ENCODE measurements at places on chromosomes 12 and 14. TPM values are rescaled to one million over a fixed set of nuclear protein-coding genes. Genes with fewer than 3 reads are reported as not detected.
A peak's percentile ranks its signal among the peaks of the same experiment; 100 is the strongest.

The AKAP3 gene
- 0.54 TPM for total RNA-seq

The ANO2 gene
- total RNA-seq, result not detected

The ACSM4 gene
- not detected for total RNA-seq

The PLXNC1 gene
- total RNA-seq, result 2.4 TPM

DNA sequence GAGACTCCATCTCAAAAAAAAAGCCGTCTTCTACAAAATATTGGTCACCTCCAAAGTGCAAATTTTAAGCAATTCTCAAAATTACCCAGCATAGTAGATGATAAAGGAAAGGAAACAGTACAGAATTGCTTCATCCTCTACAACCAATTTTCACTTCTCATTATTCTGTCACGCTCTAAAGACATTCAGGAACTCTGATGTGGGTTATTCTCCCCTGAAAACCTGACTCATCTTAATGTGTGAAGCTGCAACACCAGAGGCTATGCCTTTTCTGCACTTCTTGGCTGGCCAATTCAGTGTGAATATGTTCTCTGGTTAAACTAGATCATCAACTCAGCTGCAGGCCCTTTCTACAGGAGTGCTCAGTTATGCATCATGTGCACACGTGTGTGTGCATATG is 11.0 kb downstream of the PTGER2 start:
- peak; percentile 83 for DNase-seq

DNA sequence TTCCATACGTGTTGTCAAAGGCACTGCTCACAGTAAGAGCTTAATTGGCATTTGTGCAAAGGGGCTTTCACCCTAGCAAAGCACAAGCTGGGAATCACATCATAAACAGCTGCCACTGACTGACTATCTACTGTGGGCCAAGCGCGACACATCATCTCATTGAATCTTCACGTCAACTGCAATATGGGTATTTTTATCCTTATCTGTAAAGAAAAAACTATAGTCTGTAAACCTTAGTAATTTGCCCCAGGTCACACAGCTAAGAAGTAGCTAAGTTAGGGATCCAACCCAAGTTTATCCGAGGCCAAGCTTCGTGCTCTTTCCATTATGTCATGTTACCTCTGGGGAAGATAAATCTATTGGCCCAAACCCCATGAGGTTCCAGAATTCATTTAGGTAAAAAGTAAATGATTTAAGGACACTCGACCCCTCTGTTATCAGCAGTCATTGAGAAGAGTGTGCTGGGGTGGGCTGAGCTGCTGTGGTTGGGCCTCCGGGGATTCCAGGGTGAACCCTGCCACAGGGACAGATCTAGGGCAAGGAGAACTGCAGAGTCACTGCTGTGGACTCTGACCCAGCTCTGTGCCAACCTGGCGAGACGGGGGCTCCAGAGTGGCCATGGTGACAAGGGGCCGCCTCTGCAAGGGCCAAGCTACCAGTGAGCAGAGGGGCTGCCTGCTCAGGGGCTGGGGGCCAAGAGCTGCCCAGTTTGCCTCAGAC is 27.6 kb downstream of the NCKAP5L start:
- DNase-seq, result no peak
